Smooth muscle cell of trachea (primary cell): ENCODE measurements at places on chromosomes 7 and 10. TPM values are rescaled to one million over a fixed set of nuclear protein-coding genes. Genes with fewer than 3 reads are reported as not detected.

Gene PDE1C
- total RNA-seq, result 0.29 and 0.50 TPM in 2 replicates

Gene CPA2
- total RNA-seq, result not detected in 2 replicates

Gene SYT15
- under 0.01 and 0.15 TPM in 2 replicates for total RNA-seq

Gene FAM200A
- 10.8 and 11.3 TPM in 2 replicates for total RNA-seq

Gene NOD1
- 6.9 and 9.9 TPM in 2 replicates for total RNA-seq

Gene LIPM
- total RNA-seq, result not detected in 2 replicates

Gene LIPJ
- total RNA-seq, result 0.17 TPM in 1 of 2 replicates, not detected in the other

Gene ASB10
- not detected in 2 replicates for total RNA-seq

Gene TDRD1
- total RNA-seq, result 0.29 and 0.50 TPM in 2 replicates

Gene TBATA
- total RNA-seq, result not detected in 2 replicates
